ENCODE measurements at places on chromosomes 16 and 17.

DNA sequence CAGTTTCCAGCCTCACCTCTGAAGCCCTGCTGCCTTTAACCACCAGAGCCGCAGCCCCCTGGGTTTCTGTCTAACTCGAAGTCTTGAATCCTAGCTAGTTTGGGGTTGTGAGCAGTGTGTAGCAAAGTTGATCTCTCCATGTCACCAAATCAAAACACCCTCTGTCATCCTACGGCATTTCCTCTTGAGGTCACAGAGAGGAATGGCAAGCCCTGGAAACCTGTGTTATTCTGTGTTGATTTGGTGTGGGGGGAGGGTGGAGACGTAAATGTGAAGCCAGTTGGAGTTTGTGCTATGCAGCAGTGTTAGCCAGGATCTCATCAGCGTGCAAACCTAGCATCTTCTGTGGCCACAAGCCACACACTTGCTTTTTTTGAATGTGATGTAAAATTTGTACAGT, 5.1 kb upstream of the LGALS9 start:
- no peak for DNase-seq

- DNase-seq, result no peak
Measured at GRCh38 chr17:59097876-59098275, 8.8 kb downstream of the TRIM37 start.

- no peak for DNase-seq
Measured at GRCh38 chr16:85136702-85137322, 24.5 kb upstream of the CIBAR2 start.

GRCh38 chr16:2343211-2343610, 2.7 kb upstream of the ABCA3 start:
- DNase-seq, result no peak

DNA sequence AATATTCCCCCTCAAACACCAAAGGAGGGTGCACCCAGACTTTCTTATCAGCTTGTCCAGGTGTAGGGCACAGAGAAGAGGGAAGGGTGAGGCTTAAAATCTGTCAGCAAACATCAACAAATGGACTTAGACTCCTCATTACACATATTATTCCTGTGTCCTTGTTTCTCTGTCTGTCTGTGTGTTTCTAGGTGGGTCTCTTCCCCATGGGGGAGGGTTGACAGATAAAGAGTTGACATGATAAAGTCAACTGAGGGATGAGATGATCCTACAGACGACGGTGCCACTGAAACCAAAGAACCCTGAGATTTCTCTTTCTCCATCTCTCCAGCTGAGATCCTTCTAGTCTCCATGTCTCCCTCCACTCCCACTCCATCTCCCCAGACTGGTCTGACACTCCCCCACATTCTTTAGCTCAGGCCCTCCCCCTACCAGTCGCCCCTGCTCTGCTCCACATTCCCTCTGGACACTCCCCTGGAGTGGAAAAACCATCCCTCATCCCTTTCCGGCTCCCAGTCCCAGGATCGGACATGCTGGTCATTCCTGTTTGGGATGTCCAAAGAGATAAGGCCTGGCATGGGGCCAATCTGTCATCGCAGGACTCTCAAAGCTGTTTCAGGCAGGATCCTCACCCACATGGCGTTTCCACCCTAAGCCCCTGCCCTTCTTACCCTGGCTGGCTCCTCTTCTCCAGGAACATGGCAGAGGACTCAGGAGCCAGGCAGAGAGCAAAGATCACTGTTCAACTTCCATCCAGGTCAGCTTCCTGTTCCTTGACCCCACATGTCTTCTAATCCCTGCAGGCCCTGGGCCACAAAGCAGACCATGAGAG, 2.9 kb upstream of the ITGA3 start:
- no peak for DNase-seq

GRCh38 chr16:66254751-66255150, 111.7 kb upstream of the CDH5 start:
- no peak for DNase-seq

GRCh38 chr16:55001931-55002330, 71.3 kb downstream of the IRX5 start:
- no peak for DNase-seq

DNA sequence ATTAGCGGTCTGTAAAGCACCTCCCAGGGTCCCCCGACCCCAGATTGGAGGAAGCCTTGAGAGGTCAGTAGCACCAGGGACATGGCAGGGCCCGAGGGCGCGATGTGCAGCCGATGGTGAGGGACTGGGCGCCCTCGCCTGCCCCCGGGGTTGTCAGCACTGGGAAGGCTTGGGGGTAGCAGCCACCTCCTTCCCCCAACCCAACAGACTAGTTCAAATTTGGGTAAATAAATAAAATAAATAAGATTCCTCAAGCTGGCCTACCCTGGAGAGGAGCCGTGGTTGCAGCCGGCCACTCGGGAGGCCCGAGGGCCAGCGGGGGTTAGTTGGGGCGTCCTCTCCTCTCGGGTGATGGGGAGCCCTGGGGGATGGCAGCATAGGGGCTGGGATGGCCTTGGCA, 1.5 kb downstream of the C16orf92 start:
- DNase-seq, result no peak

- no peak for DNase-seq
Measured at GRCh38 chr16:12271006-12271405, 294.5 kb downstream of the SNX29 start.

GRCh38 chr17:32609085-32609484, 122.3 kb downstream of the CDK5R1 start:
- peak; percentile 58 for DNase-seq

DNA sequence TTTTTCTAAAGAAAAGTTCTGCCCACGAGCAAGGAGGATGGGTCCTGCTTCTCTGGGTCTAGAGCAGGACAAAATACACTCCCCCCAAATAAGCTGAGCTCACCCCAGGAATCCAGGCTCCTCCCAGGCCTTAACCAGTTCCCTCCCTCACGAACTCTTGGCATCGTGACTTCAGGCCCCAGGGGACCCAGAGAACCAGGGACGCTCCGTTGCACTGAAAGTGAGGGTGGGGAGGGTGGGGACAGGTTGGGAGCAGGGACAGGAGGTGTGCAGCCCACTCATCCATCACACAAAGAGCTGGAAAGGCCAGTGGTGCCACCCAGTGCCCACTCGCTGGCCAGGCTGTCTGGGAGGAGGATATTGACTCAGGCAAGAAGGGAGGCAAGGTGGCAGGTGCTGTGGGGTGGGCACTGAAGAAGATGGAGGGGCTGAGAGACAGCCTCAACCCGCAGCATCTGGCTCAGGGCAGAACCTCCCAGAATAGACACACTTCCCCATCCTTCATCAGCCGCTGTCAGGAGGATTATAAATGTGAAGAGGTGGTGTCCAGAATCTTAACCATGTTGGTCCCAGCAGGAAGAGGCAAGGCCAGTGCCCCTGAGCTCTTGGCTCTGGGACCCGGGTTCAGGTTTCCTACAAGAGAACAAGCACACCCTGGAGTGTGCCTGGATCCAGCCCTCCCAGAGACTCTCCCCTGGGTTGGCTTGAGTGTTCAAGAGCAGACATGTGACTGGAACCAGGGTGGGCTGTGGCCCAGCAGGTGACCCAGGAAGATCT, 67.9 kb upstream of the RPL38 start:
- DNase-seq, result no peak

DNA sequence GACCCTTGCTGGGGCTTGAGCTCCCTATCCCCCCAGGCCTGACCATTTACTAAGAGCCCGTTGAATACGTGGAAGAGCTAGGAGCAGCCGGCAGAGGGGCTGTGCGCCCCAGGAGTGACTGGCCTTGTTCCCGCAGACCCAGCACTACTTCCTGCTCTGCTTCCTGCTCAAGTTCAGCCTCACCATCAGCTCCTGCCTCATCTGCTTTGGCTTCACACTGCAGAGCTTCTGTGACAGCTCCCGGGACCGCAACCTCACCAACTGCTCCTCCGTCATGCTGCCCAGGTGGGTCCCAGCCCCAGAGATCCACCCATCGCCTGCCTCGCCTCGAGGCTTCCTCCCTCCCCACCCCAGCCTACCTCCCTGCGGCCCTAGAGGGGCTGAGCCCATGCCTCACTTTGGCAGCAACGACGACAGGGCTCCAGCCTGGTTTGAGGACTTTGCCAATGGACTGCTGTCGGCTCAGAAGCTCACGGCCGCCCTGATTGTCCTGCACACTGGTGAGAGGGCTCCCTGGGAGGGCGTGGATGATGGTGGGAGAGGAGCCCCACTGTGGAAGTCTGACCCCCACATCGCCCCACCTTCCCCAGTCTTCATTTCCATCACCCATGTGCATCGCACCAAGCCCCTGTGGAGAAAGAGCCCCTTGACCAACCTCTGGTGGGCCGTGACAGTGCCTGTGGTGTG, 17.2 kb downstream of the CASKIN2 start:
- peak; percentile 13 for DNase-seq

DNA sequence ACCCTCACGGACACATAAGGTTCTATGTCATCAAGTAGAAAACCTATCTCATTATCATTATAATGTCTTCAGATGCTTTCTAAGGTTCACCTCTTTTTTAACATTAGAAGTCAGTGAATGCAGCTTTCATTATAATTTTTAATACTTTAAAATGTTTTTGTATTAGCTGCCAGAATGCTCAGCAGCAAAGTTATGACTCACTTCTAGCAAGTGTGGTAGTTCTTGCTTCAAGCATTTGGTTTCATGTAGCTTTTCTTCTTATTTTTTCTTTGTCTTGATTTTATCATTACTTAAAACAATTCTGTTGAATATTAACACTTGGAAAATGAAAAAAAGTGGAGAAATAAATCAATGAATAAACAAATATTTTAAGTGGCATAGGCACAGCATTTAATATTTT, 23.4 kb downstream of the LPCAT2 start:
- DNase-seq, result no peak

- peak; percentile 62 for DNase-seq
Measured at GRCh38 chr16:1363501-1364041, 11.8 kb downstream of the GNPTG start.

DNA sequence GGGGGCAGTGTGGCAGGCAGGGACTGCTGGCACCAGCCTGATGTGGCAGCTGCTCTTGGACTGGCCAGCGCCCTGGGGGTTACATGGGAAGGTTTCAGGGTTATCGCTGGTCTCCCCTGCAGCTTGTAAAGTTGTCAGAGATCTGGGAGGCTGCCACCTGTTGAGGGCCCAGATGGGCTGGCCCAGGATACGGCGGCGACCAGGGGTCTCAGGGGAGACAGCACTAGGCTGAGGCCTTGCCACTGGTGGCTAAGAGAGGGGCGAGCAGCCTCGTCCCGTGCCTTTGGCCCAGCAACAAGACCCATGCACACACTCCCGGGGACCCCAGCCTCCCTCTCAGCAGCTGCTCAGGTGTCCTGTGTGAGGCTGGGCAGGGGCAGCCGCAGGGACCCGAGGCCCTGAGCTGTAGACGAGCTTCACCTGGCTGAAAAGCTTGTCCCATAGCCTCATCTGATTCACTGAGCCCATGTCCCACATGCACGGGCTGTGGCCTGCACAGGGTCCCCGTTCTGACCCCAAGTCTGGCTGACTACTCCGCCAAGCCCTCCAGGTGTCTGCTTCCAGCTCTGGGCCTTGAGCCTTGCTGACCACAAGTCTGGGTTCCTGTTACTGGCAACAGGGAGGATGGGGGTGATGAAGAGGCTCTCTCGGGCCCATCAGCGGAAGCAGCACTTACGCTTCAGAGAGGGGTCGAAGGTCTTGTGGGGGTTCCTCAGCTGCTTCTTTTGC, 6.2 kb downstream of the DUS1L start:
- no peak for DNase-seq

- no peak for DNase-seq
Measured at GRCh38 chr17:38421171-38421841, 7.0 kb upstream of the ARHGAP23 start.

DNA sequence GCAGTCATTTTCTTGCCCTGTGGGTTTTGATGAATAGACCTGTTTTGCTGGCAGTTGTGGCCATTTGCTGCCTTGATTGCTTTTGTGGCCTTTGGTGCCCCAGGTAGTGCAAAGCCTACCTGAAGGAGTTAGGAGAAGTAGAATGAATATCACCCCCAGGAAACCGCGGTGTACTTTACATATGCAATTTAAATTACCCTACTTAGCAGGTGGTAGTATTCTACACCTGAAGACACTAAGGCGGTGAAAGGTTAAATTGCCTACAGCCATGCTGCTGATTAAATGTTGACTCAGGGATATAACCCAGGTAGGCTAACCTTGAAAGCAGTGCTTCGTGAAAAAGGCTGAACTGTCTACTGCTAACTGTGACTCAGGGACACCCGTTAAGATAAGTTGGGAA, 27.2 kb upstream of the WWOX start:
- no peak for DNase-seq

DNA sequence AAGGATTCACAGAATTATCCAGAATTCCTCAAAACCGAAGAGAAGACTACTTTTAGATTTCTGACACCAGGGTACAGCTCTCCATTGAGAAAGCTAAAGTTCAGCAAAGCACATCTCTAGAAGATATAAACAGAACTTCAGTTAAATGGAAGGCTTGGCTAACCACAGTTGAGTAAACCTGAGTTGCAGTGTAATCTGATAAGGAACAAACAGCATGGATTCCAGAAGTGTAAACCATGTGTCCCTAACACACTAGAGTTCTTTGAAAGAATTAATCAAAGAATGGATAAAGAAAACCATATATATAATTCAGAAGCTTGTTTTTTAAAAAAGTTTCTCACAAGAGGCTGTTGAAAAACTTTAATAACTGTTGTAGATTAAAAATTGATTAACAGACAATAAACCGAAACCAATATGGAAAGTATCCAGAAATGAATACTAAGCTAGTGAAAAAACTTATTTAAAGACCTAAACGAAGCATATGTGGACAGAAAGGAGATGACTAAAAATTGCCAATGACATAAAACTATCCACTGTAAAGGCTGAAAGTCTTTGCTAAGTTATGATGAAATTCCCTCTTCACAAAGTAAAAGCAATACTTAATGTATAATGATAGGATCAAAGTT, 4.3 kb downstream of the RNF43 start:
- DNase-seq, result no peak

DNA sequence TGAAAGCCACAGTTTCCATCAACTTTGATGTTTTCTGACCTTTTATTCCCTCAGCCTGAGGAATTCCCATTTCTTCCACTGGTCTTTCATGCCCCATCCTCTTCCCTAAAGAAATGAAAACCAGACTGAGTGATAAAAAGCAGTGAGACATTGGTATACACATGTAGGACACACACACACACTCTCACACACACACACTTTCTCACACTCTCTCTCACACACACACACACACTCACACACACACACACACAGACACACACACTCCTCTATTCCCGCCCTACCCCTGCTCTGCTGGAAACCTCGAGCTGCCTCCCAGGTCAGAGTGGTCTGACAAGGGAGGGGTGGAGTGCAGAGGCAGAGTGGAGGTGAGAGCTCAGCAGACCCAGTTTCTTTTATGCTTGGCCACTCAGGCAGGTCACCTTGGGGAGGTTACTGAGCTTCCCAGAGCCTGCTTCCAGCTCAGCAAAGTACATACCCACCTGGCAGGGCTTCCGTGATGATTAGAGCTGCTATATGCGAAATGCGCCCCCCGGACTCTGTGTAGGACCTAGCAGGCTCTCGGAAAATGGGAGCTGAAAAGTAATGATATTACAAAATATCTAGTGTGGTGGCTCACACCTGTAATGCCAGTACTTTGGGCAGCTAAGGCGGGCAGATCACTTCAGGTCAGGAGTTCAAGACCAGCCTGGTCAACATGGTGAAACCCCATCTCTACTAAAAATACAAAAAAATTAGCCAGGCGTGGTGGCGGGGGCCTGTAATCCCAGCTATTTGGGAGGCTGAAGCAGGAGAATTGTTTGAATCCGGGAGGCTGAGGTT, 30.7 kb downstream of the CCR7 start:
- DNase-seq, result no peak

- DNase-seq, result no peak
Measured at GRCh38 chr17:63139356-63139755, 173.3 kb downstream of the TANC2 start.

- DNase-seq, result no peak
Measured at GRCh38 chr17:72342627-72343527, 222.1 kb downstream of the SOX9 start.
